ENCODE measurements at places on chromosomes 2 and 18.

- no peak for DNase-seq
Observed at GRCh38 chr2:103119352-103119751, 357.5 kb downstream of the TMEM182 start.

DNA sequence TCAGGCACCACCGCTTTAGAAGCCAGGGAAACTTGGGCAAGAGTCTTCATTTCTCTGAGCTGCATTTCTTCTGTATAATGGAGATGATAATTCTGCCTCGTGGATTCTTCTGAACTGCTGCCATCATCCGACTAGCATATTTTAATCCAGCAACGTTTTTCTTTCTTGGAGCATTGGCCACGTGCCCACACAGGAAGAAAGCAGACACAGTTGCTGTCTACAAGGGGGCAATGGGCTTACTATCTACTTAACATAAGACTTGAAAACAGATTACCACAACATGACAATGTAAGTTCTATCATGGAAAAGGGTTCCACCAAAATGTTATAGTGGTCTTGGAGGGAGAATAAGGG, 176.5 kb downstream of the FAM210A start:
- DNase-seq = no peak

DNA sequence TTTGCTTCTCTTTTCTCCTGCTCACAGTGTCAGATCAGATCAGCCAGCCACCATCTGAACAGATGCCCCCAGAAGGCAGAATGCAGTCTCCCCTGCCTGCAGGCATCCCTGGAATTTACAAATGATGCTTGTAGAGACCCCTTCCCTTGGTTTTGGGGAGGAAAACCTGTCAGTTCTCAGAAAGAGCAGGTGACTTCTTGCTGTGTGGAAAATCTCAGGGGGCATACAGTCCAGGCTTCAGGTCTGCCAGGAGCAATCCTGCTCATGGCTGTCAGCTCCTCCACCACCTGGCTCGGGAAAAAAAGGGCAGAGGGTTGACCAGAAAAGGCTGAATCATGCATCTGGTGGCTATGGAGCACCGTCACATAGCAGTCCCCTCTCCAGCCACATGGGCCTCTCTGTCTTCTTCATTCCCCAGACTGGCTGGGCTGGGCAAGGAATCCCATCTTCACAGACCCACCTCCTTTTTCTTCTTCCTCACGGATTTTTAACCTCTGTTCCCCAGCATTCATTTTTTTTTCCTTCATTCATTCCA, 107.0 kb downstream of the KCNF1 start:
- DNase-seq = no peak

DNA sequence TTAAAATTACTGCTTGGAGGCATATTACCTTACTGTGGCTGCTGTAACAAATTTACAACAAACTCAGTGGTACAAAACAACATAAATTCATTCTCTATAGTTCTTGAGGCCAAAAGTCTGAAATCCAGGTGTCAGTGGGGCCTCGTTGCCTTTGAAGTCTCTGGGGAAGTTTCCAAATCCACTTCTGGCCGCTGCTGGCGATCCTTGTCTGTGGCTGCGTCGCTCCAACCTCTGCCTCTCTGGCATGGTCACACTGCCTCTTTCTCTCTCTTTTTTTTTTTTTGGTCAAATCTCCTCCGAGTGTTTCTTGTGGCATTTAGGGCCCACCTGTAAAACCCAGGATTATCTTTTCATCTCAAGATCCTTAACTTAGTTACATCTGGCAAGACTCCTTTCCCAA, 182.8 kb downstream of the ST6GAL2 start:
- no peak for DNase-seq

GRCh38 chr18:59085126-59085794, 54.4 kb upstream of the SEC11C start:
- no peak for DNase-seq

DNA sequence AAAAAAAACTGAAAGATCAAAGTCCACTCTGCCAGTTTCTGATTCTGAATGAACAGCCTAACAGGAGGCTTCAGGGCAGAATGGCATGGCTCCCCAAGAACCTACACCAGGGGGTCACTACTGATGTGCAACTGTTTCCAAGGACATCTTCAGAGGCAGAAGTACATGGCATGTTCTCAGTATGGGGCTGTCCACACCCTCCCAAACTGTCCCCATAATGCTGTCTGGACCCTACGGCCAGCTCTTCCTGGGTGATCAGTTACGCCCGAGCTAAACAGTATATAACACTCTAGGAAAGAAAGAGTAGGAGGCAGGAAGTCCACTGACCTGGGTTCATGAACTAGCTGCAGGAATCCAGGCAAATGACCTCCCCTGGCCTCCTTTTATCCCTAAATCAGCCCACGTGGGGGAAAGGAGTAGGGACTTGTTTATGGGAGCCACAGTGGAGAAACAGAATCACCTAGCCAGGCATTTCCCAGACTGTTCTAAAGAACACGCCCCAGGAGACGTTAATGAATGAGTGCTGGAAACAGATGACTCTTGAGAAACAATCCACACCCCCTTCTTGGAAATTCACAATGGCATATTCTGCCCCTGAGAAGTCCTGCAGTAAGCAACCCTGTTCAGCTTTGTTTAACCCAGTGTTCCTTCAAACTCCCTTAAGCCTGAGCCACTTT, 2.5 kb downstream of the TMBIM1 start:
- DNase-seq = peak; percentile 28

DNA sequence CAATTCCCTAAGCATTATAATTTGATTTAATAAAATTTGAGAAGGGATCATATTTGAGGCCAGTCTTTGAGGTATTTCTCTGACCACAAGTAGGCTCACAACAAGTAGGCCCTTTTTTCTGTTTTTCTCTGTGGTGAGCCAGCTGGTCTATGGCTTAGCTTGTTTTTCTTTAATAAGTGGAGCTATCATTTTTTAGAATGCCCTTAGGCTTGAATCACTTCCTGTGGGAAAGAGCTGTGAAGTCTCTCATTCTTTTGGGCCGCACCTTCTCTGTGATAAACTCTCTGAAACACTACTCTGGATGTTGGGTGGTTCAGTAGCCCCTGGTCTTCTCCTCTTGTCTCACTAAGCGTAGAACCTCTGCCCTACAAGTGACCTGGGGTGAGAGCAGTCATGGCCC, 235.9 kb downstream of the SUCLG1 start:
- DNase-seq = no peak

DNA sequence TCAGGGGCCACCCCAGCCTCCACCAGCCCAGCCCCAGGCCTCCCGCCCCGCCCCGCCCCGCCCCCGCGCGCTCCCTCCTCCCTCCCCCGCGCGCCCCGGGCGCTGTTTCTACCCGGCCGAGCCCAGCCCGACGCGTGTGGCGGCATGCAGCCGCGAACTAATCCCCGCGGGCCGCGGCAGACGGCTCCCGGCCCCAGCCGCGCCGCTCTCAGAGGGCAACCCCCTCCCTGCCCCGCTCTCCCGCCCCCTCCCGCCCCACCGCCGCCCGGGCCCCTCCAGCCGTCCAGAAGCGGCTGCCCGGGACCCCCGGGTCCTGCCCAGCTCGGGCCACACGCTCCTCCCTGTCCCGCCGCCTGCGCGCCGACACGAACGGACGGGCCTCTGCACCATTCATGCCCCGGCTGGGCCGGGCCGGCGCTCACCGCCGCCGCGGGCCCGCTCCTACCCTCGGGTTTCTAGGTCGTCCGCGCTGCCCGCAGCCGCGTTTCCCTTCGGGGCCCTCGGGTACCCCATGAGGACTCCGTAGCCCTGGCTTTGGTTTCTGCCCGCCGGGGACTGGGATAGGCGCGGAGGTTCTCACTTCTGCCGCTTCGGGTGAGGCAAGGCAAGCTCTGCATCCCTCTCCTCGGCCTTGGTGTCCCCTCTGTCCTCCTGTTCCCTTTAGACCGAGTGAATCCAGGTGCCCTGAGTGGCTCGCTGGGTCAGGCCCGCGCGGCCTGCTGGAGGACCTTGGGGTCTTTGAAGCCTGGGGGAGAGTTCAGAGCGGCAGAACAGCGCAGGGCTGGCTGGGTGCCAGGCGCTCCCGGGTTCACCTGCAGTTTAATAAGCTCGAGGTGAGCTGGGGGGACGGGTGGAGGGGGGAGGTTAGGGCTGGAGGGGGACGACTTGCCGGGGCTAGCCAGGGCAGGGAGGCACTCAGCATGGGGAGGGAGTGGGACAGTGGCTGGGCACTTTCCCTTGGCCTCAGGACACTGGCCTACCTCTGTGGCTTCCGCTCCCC, 3.1 kb downstream of the WNT10A start:
- no peak for DNase-seq

- DNase-seq = no peak
Observed at GRCh38 chr2:124025891-124026434, 876 bp downstream of the CNTNAP5 start.

GRCh38 chr2:230944123-230944653, 19.1 kb upstream of the GPR55 start:
- no peak for DNase-seq

- peak; percentile 94 for DNase-seq
Observed at GRCh38 chr2:171595896-171596295, 73.6 kb downstream of the CYBRD1 start.

GRCh38 chr2:6754419-6754818, 111.3 kb downstream of the CMPK2 start:
- DNase-seq = no peak

DNA sequence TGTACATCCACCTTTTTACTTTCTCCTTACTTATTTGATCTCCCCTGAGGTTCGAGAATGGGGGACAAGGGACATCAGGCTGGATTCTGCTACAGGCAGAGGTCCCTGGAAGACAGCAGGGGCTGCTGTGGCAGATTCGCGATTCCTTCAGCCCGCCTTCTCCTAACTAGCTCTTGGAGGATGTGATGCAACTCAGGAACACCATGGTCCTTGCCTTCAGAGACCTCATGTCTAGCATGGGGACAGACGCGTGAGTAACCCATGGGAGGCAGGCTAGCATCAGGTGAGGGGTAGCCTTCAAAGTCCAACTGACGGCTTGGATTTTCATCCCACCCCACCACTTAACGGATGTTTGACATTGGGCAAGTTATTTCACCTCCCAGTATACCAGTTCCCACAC, 869 bp upstream of the TCF23 start:
- DNase-seq = no peak

GRCh38 chr2:45102141-45102540, 92.9 kb upstream of the SIX2 start:
- peak; percentile 6 for DNase-seq

DNA sequence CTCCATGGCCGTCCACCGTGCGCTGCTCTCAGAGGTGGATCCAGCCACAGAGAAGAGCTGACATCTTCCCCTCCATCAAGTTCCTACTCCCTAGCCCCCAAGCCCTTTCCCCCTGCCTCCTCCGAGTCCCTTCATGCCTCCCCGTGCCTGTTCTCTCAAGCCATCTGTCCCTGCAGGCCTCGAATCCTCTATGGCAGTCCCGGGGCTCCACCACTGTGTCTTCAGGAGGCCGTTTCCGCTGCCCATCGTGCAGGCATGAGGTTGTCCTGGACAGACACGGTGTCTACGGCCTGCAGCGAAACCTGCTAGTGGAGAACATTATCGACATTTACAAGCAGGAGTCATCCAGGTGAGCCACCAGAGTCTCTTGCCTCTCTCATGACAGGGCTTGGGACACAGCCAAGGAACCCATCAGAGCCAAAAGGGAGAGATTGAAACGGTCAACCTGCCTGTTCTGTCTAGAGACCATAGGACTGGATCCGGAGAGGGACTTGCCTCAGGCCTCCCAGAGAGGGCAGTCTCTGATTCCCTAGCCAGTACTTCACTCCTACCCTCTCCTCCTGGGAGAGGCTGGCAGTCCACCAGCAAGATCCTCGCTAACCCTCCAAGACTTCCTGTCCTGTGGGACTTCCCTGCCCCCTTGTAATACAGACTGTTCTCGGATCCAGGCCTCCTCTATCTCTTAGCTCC, 9.7 kb downstream of the UCN start:
- DNase-seq = no peak

- DNase-seq = peak; percentile 88
Observed at GRCh38 chr2:43210467-43211303, 15.7 kb downstream of the ZFP36L2 start.

DNA sequence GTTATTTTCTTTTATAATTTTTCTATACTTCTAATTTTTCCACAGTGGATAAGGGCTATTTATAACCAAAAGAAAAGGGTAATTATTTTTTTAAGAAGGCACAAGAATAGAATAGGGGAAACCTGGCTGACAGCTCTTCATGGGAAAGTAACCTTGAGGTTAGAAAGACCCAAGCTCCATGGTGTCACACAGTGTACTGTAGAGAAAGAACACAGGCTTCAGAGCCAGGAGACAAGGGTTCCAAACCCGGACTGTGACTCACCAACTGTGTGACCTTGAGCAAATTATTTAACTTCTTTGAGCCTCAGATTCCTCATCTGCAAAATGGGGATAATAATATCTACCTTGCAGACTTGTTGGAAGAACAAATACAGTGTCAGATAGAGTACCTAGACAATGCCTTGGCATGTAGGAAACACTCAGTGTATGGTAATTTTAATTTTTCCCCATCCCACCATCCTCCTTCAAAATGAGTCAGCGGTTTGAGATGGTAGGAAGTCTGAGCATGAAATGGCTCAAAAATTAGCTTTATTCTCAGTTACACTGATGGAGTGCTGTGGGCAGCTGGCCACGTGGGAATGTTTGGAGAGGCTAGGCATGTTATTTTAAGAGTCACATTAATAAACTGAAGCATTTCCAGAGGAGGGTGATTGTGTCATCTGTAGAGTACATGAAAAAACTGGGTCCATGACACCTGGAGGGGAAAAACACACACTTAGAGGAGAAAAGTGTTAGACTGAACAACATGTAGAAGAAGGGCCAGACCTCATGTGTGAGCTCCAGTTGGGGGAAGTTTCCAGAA, 36.7 kb downstream of the TMEM37 start:
- no peak for DNase-seq

GRCh38 chr2:29068513-29068912, 5.8 kb downstream of the PCARE start:
- DNase-seq = no peak

DNA sequence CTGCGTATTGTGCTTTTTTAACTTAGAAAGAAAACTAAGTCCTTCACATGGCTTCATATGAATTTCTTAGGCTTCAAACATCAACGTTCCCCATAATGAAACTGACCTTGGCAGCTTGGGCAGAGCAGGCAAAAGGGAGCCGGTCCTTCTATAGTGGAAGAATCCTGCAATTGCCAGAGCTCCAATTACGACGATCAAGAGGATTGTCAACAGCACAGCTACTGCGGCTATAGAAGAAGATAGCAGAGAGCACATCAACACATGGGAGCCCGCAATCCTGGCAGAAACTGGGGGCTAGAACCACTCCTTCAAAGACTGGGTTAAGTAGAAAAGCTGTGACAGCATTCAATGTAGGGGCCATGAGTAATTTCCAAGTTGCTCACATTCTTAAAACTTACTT, 69.8 kb downstream of the DHRS9 start:
- no peak for DNase-seq

GRCh38 chr18:36380173-36380827, 82.8 kb downstream of the FHOD3 start:
- DNase-seq = no peak

Measured in foreskin fibroblast (primary cell).